ENCODE measurements at places on chromosomes 7 and 10.
A peak's percentile ranks its signal among the peaks of the same experiment; 100 is the strongest.

- no peak for DNase-seq
These were observed 171.1 kb upstream of the KLF6 start for GRCh38 chr10:3955955-3956617.

DNA sequence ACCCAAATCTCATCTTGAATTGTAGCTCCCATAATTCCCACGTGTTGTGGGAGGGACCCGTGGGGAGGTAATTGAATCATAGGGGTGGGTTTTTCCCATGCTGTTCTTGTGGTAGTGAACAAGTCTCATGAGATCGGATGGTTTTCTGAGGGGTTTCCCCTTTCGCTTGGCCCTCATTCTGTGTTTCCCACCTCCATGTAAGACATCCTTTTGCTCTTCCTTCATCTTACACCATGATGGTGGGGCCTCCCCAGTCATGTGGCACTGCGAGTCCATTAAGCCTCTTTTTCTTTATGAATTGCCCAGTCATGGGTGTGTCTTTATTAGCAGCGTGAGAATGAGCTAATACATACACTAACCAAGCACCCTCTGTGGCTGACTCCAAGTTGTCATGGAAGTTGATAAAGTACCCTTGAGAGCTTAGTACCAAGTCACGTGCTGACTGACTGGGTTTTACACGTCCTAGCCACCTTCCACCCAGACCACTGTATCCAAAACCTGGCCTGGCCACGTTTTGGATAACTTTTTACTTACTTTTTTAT is 614.4 kb downstream of the SDK1 start:
- DNase-seq: no peak

- DNase-seq: peak; percentile 82
These were observed at the start of gene HECTD2 for GRCh38 chr10:91409869-91410637. Gene HECTD2, plus strand, starts transcription at chr10:91410344. Its CDS starts 95 bp downstream, at chr10:91410439.

DNA sequence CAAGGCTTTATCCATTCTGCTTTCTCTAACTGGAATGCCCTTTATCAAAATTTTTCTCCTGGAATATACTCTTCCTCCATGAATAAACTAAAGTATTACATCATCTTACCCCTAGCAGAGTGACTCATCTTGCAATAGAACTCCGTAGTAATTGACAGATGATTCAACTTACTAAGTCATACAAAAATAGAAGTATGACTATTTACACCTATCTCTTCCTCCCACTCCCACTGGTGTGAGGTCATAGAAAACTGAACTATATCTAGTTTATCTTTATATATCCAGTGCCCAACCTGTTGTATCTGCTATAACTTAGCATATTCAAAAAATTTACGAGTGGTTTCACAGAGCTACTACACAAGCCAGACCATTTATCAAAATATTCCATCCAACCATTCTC is 26.1 kb downstream of the ABCB1 start:
- DNase-seq: no peak

DNA sequence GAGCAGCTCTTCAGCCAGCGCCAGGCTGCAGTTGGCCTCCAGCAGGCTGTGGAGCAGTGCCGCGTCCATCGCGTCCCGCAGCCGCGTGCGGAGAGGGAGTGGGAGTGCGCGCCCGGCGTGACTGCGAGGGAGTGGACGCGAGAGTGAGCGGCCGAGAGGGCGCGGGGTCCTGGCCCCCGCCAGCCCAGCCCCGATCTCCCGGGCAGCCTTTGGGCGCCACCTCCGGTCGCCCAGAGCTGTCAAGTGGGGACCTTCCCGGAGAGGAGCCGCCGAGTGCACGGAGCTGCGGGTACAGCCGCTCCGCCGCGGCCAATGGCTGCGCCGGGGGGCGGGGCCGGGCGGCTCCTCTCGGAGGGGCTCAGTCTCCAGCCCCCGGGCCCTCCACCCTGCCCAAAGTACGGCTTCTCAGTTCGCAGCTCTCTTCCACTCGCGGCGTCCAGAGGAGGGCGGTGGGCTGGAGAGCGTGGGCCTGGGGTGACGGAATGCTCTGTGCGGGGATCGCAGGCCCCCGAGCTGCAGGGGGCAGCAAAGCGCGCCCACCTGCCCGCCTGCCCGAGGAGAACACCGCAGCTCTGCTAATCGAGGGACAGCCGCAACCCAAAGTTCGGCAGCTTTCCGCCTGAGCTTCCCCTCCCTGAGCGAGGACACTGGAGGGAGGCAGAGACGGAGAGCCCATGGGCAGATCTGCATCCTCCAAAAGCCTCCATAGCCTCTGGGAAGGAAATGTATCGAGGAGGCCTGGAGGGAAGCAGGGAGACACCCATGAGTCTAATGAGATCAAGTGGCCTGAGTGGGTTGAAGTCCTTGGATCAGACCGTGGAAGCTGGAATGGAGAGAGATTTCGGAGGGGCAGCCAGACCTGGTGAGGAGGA is at the start of gene CRHR2:
Gene CRHR2, minus strand, starts transcription at position 245 of the 872 bp plus-strand sequence. Its CDS starts 176 bp downstream, at position 69.
- DNase-seq: no peak

DNA sequence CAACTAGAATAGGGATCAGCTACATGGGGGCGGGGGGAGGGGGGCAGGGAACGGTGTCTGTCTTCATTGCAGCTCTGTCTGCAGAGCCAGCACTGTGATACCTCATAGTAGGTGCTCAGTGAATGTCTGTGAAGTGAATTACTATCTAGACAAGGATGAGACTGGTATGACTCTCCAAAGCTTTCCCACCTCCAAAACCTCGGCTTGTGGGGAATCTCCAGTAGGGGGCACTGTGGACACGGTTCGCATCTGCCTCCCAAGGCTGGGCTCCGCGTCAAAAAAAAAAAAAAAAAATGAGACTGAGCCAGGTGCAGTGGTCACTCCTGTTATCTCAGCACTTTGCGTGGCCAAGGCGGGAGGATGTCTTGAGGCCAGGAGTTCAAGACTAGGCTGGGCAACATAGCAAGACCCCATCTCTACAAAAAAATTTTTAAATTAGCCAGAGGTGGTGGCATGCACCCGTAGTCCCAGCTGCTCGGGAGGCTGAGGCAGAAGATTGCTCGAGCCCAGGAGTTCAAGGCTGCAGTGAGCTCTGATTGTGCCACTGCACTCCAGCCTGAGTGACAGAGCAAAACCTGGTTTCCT is 9.6 kb downstream of the TRIM56 start:
- DNase-seq: peak; percentile 32
